ENCODE measurements at places on chromosomes 7 and 10. TPM values are rescaled to one million over a fixed set of nuclear protein-coding genes. Genes with fewer than 3 reads are reported as not detected.

Gene HOXA11
- not detected for total RNA-seq

Gene SEC23IP
- total RNA-seq = 21.3 TPM

Gene TRPV5
- not detected for total RNA-seq

Gene SNX10
- 1.7 TPM for total RNA-seq

Gene COX19
- 7.4 TPM for total RNA-seq

Gene HKDC1
- total RNA-seq = not detected

Gene WEE2
- total RNA-seq = not detected

Gene CNNM1
- total RNA-seq = 0.11 TPM

Gene C10orf67
- 0.61 TPM for total RNA-seq

Gene TFR2
- total RNA-seq = not detected

- H3K27ac ChIP-seq = no peak overlapping the region
- no peak for DNase-seq
- H3K36me3 ChIP-seq = no peaks in the 10 kb centered on the region
- H3K4me1 ChIP-seq = no peaks in the 10 kb centered on the region
- H3K27me3 ChIP-seq = no peaks in the 10 kb centered on the region
- H3K4me3 ChIP-seq = no peak overlapping the region
Observed at GRCh38 chr10:117322260-117322659, 53.0 kb downstream of the PDZD8 start.

- no peak overlapping the region for H3K27ac ChIP-seq
- H3K36me3 ChIP-seq = no peaks in the 10 kb centered on the region
- H3K27me3 ChIP-seq = no peaks in the 10 kb centered on the region
- H3K4me1 ChIP-seq = peaks cover 9% of the 10 kb centered on the region
- no peak overlapping the region for H3K4me3 ChIP-seq
- DNase-seq = no peak
Observed at GRCh38 chr10:12717981-12718707, 283.4 kb downstream of the CCDC3 start.

DNA sequence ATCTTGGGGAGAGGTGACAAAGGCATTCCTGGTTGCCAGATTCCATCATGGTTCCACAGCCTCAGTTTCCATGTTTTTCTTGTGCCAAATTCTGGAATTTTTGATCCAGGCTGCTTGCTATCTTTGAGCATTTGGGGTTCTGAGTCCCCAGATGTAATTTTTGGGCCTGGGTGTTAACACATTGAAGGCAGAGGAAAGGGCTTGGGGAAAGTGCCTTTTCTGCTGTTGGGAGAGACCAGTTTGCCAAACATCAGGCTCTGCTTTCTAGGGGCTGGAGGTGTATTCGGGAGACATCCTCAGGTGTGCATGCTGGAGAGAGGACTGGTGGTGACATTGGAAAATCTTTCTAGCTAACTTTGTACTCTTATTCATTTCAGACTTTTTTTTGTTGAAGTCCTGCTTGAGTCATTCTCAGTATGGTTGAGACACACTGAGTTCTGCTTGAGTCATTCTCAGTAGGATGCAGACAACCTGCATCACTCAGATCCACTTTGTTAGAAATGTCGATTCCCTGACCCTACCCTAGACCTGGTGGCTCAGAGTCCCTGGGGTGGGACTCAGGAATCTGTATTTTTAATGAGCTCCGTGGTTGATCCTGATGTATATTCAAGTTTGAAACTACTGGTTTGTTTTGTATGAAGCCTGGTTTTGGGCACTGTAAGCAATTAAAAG, 101.0 kb downstream of the LRMDA start:
- H3K36me3 ChIP-seq = no peaks in the 10 kb centered on the region
- DNase-seq = no peak
- H3K4me1 ChIP-seq = no peaks in the 10 kb centered on the region
- H3K27ac ChIP-seq = no peak overlapping the region
- H3K27me3 ChIP-seq = no peaks in the 10 kb centered on the region
- no peak overlapping the region for H3K4me3 ChIP-seq

GRCh38 chr7:70700055-70700940, 431.6 kb upstream of the GALNT17 start:
- no peaks in the 10 kb centered on the region for H3K27me3 ChIP-seq
- no peak overlapping the region for H3K4me3 ChIP-seq
- no peak overlapping the region for H3K27ac ChIP-seq
- no peak for DNase-seq
- H3K4me1 ChIP-seq = peaks cover 11% of the 10 kb centered on the region

GRCh38 chr10:47339186-47339735, 8.9 kb upstream of the RBP3 start:
- no peaks in the 10 kb centered on the region for H3K4me1 ChIP-seq
- DNase-seq = no peak
- H3K36me3 ChIP-seq = no peaks in the 10 kb centered on the region
- H3K27me3 ChIP-seq = no peaks in the 10 kb centered on the region
- no peak overlapping the region for H3K4me3 ChIP-seq
- no peak overlapping the region for H3K27ac ChIP-seq

- H3K36me3 ChIP-seq = no peaks in the 10 kb centered on the region
- no peaks in the 10 kb centered on the region for H3K4me1 ChIP-seq
- no peak overlapping the region for H3K4me3 ChIP-seq
- no peak overlapping the region for H3K27ac ChIP-seq
Observed at GRCh38 chr7:66221442-66221841, 16.3 kb downstream of the TPST1 start.

- no peaks in the 10 kb centered on the region for H3K36me3 ChIP-seq
- DNase-seq = no peak
- H3K27ac ChIP-seq = no peak overlapping the region
- no peaks in the 10 kb centered on the region for H3K4me1 ChIP-seq
Observed at GRCh38 chr7:141160246-141160860, 86.5 kb downstream of the TMEM178B start.

GRCh38 chr7:82317257-82317721, 126.3 kb downstream of the CACNA2D1 start:
- no peaks in the 10 kb centered on the region for H3K36me3 ChIP-seq
- peak overlapping the region; percentile 60 for H3K27ac ChIP-seq
- peaks cover 56% of the 10 kb centered on the region for H3K4me1 ChIP-seq
- H3K27me3 ChIP-seq = no peaks in the 10 kb centered on the region

DNA sequence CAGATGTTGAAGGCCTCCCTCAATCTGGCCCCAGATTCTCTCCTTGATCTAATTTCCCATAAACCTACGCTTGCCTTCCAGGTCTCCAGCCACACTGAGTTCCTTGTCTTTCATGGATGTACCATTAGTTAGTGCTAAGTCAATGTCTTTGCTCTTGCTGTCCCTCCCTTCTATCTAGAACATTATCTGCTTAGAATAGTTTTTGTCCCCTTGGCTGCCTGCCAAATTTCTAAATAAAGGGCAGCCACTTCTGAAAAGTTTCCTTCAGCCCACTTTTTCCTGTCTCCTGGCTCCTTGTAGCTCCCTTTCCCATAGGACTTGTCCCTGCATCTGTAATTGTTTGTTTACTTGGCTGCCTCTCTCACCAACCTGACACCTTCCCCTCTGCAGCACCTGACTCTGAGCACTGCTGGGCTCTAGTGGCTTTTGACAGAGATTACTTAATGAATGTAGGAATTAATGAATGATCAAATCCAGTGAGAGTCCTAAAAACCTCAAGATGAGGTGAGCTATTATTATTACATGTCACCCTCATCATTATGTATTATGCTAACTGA, 58.3 kb downstream of the CXCL12 start:
- H3K36me3 ChIP-seq = no peaks in the 10 kb centered on the region
- no peak for DNase-seq
- no peaks in the 10 kb centered on the region for H3K4me1 ChIP-seq
- no peak overlapping the region for H3K4me3 ChIP-seq
- H3K27me3 ChIP-seq = no peaks in the 10 kb centered on the region
- H3K27ac ChIP-seq = no peak overlapping the region

- peaks cover 10% of the 10 kb centered on the region for H3K4me1 ChIP-seq
- no peaks in the 10 kb centered on the region for H3K36me3 ChIP-seq
- no peak overlapping the region for H3K27ac ChIP-seq
- H3K27me3 ChIP-seq = no peaks in the 10 kb centered on the region
- peak overlapping the region; percentile 92 for H3K4me3 ChIP-seq
Observed at GRCh38 chr10:91907033-91907594, 2.2 kb downstream of the FGFBP3 start.

DNA sequence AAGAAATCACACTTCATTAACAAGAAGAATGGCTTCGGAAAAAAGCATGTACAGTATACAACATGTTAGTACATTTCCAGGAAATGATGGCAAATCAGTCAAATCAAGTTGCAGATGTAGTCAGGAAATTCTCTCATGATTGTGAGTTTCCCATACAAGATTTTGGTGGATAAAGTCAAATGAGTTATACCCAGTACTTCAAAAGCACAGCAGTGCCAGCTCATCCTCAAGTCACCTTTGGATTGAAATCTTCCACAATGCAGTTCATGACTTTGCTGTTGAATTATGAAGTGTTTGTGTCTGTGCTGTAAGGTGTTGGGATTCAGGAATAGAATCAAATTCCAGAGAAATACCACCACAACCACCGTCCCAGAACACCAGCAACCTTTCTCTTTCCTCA, 301.3 kb upstream of the BMPER start:
- H3K4me1 ChIP-seq = no peaks in the 10 kb centered on the region
- H3K27me3 ChIP-seq = no peaks in the 10 kb centered on the region
- no peak overlapping the region for H3K4me3 ChIP-seq
- no peak overlapping the region for H3K27ac ChIP-seq

DNA sequence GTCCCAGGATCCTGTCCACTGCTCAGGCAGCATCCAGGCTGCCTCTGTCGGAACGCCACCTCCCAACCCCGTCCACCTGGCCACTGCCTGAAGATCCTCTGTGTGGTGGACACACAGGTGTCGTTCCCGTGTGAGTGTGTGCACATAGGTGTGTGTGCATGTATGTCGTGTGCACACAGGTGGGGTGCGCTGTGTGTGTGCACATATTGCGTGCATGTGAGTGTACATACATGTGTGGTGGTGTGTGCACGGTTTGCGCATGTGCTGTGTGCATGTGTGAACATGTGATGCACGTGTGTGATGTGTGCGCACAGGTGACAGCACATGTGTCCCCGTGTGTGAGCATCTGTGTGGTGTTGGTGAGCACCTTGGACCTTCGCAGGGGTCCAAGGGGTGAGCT, 7.1 kb downstream of the TMEM184A start:
- DNase-seq = no peak
- no peaks in the 10 kb centered on the region for H3K27me3 ChIP-seq
- peaks cover 7% of the 10 kb centered on the region for H3K4me1 ChIP-seq

DNA sequence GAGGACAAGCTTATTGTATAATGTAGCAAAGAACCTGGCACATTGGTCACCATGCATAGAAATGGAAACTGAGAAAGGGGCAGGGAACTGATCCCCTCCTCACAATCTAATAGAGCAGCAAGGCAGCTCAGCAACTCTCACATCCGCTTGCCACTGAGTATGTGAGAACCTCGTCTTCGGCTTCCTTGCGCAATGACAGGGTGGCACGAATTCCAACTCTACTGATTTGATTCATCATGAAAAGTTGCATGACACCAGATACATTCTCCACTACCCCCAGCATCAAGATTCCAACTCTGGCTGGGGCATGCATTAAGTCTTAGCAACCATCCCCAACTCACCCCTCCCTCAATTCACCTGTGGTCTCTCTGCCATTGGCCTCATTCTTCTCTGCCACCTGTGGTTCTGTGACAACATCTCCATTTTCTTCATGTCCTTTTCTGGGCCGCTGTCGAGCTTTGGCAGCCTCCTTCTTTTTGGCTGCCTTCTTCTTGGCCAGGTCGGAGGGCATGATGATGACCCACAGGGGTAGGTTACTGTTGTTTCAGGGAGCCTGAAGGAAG, 976 bp downstream of the ABCF2 start:
- peak overlapping the region; percentile 87 for H3K27ac ChIP-seq
- no peaks in the 10 kb centered on the region for H3K27me3 ChIP-seq
- H3K4me1 ChIP-seq = peaks cover 23% of the 10 kb centered on the region

- no peaks in the 10 kb centered on the region for H3K36me3 ChIP-seq
- no peaks in the 10 kb centered on the region for H3K4me1 ChIP-seq
- H3K27ac ChIP-seq = no peak overlapping the region
- DNase-seq = no peak
Observed at GRCh38 chr7:139490130-139490529, 6.7 kb upstream of the KLRG2 start.

DNA sequence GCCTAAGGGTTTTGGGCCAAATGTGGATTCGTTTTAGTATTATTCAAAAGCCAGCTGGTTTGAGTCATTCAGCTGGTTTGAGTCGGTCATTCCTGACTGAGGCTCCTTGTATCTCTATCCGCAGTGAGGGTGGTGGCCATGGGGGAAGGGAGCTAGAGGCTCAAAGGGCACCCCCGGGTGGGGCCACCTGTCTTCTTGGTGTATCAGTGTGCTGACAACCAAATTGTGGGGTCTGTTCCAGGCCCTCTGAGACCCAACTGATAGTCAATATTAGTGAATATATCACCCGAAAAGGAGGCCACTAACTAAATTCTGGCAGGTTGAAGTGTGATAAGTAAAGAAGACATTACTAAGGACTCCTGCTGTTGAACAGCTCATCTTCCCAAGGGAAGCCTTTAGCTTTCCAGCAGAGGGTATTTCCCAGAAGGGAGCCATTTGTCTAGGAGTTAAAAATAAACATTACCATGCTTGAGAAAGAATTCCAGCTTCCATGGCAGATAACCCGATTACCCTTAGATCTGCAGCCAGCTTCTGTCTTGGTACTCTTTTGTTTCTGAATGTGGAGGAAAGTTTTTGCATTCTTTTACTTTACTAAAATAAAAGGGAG, 29.9 kb upstream of the DDX50 start:
- H3K27ac ChIP-seq = peak overlapping the region; percentile 33
- no peak for DNase-seq
- H3K36me3 ChIP-seq = no peaks in the 10 kb centered on the region
- H3K4me3 ChIP-seq = no peak overlapping the region
- no peaks in the 10 kb centered on the region for H3K27me3 ChIP-seq

Measured in heart left ventricle (tissue), 16 donors.